Fibroblast of skin of right biceps (primary cell): ENCODE measurements at places on chromosomes 4 and X.

GRCh38 chr4:80610845-80611677, 275.5 kb downstream of the CFAP299 start:
- DNase-seq, result peak; percentile 72

DNA sequence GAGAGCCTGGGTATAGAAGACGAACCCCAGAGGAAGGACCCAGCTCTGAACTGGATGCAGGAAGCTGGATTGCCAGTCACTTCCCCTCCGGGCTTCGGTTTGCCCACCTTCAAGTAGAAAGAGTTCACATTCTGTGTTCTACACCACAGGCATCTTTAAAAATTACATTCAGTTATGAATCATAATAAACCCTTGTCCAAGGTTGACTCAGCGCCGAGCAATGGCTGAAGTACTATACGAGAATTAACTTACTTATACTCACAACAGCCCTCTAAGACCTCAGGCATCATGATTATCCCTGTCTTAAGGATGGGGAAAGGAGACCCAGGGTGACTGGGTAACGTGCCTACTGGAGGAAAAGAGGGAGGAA, 72.5 kb downstream of the EVC2 start:
- DNase-seq, result peak; percentile 87

DNA sequence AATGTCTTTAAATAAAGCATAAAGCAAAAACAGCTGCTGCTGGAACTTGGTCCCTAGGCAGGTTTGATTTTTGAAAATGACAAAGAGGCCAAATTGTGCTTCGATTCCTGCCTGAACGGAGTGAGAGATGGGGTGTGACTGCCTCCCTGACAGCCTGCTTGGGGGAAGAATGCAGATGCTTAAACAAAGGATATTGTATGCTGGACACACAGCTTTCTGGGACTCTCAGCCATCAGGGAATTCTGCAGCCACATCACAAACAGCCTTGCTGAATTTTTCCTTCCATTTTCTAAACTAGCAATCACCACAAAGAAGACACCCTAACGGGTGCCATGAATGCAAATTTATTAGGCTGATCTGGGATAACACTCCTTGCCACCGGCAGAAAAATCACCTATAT, 83.9 kb upstream of the CPEB2 start:
- DNase-seq, result no peak

DNA sequence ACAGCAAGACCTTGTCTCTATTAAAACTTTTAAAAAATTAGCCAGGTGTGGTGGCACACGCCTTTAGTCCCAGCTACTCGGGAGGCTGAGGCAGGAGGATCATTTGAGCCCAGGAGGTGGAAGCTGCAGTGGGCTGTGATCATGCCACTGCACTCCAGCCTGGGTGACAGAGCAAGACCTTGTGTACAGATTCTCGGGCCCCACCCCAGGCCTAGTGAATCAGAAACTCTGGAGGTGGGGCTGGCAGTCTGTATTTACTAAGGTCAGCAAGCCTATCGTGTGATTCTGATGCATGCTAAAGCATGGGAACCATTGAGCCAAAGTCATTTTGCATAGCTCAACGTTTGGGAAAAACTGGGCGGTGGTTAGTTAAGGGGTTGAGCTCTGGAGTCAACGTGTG, 3.5 kb downstream of the S100G start:
- DNase-seq, result peak; percentile 32

DNA sequence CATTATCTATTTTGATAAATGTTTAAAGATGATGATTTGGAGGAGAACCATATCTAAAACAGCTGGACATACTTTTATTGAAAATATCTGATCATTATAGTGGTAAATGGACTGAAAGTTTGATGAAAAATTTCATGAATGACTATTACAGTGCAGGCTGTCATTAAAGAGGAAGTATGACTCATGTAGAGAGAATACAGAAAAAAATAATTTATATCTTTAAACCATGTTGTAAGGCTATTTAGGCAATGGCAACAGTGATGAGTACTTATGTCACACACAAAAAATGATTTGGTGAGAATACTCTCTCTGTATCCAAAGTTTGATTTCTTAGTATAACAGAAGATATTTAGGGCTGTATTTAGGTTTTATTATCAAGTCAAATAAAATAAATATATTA, 3.9 kb upstream of the GLRB start:
- DNase-seq, result peak; percentile 68

DNA sequence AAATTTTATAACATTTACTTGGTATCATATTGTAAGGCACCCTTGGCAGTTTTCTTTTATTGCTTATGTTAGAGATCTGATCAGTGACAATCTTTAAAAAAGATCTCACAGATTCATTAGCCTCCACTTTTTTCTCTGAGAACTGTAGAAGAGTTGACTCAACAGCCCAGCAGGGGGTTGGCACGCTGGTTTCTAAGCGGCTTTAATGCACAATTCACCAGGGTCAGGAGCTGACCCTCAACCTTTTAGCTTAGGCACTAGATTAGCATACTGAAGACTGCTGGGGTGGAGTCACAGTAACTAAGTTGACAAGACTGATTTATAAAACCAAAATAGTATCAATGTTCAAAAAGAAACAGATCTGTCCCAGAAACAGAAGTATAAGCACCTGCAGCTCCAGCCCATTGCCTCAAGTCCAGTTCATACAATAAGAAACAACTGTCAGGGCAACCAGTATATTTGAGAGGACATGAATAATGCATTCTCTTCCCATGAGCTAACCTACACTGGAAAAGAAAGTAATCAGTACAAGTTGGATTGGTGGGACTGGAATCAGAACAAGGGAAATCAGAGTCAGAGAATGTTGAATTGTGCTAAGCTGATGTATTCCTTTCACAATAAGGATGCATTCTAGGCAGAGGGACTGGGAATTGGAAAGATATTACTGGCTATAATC, 77.6 kb downstream of the PDE5A start:
- peak; percentile 7 for DNase-seq

DNA sequence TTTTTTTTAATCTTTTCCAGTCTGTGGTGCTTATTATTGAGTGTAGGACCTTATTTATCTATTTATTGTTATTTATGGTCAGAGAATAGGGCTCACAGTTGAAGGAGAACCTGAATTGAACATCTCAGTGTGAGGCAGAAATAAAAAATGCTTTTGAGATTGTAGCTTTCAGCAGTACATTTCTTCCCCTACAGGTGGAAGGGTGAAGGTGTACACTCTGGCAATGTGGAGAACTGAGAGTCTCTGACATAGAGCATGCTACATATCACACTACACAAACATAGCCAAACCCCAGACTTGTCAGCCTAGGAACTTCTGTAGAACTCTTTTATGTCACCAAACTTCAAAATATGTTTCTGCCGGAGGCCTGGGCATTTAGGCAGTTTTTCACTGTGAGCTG, 140.2 kb downstream of the STIM2 start:
- no peak for DNase-seq

GRCh38 chr4:158816955-158817354, 48.1 kb downstream of the FNIP2 start:
- no peak for DNase-seq

DNA sequence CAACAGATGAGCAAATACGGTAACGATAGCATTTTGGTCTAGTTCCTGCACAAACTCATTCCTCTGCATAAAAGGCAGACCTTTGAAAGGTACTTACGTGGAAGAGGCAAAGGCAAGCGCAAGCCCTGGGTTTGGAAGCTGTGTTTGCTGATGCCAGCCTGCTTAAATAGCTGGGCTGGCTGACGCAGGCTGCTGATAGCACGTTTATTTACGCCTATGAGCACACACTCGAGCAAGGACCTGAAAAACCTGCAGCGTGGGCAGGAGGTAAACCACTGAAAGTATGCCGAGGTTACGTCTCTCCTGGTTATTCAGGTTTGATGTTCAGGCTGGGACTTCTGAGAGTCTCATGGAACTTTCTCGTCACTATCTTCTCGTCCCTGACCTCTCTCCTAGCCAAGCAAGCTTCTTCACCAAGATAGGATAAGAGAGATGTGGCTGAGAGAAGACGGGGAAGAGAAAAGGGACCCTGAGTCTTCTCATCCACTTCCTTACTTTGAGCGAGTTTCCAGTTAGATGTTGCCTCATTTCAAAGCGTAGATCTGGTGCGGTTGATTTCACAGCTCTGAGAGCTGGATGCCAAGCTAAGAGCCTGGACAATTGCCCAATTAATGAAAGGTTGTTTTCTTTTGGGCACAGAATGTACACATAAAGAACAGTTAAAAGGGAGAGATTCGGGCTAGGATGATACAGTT, at the start of gene HOPX:
Gene HOPX, minus strand, starts transcription at position 139 of the 695 bp plus-strand sequence. CDS start 23,480 bp downstream, outside the sequence.
- DNase-seq, result no peak

GRCh38 chr4:90148574-90149148, 21.5 kb downstream of the CCSER1 start:
- no peak for DNase-seq

GRCh38 chrX:10811111-10811510, 190.7 kb upstream of the MID1 start:
- no peak for DNase-seq

- peak; percentile 72 for DNase-seq
These were observed 24.3 kb upstream of the TET2 start for GRCh38 chr4:105122350-105122749.

DNA sequence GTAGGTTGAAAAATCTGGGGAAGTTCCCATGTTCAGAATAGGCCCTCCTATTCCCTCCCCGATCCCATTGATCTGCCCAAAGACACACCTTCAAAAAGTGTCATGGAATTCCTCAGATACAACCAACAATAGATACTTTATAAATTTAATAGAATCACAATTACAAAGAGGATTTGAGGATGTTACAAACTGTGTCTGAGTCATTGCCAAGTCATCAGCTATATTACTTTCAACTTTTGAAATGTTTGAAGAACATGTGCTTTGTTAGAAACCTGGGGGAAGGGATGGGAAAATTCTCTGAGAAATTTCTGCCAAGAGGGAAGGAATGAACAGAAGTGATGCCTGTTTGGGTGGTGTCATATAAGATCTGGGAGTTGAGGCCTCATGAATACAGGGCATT, 46.7 kb downstream of the KCNIP4 start:
- DNase-seq, result peak; percentile 69

DNA sequence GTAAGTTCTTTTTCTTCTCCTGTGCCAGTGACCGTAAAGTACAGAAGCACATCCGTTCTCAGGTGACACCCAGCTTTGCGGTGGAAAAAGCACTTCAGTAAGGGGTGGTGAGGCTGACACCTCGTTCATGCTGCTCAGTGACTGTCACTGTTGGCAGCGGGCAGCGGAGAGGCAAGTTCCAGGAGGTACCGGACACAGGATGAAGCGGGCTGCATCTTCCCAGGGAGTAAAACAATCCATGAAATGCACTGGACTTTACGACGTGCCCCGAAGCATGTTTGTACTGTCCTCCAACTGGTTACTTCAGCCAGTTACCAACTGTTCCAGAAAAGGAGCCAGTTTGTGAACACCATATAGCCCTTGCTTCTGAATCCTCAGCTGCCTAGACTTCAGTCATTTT, 110.7 kb downstream of the ZNF827 start:
- DNase-seq, result no peak

DNA sequence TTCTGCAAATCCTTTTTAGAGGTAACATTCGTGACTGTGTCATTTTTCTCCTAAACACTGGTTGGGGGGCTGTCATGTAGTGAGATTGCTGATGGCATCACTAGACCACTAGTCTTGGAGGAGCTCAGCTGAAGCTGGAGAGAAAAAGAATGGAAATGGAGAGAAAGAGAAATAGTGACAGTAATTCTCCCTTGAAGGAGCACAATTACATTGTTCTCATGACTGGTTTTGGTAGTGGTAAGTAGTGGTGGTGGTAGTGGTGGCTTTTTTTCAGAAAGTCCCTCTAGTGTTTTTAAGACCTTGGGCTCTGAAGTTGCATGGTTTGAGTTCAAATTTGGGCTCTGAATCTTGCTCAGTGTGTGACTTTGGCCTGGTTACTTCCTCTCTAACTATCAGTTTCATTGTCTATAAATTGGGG, 99.8 kb downstream of the LARP7 start:
- DNase-seq, result no peak

DNA sequence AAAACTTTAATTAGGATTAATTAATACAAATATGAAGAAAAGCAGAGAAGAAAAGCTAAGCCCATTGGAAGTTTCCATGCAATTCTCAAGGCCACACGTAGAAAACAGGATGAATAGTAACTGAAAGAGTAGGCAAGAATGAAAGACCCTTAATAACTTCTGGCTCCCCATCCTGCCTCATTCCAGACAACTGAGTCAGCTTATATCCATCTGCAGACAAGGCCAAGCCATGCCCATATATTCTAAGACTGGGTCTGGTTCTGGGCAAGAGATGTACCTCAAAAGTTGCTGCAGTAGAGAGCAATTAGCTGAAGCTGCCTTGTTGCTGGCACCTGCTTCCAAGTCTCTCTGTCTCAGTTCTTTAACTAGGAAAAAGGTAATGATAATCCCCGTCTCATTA, 244.1 kb downstream of the GPC3 start:
- peak; percentile 50 for DNase-seq

- no peak for DNase-seq
These were observed 345.2 kb downstream of the KLHL13 start for GRCh38 chrX:117771384-117771783.

DNA sequence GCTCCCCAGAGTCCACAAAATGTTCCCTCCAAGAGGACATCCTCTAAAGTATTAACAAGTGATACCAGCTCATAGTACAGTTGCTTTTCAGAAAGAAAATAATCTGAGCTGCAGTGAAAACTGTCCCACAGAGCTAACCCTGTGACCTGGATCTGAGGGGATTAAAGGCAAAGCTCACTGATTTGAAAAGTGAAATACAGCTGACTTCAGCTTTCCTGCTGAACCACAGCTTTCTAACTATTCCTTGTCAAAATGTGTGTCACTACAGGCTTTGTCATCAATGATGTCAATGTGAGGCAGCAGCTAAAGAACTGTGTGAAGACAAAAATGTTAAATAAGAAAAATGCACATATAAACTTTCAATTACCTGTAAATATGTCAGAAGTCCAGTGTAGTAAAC, 36.9 kb downstream of the DCHS2 start:
- no peak for DNase-seq

- DNase-seq, result no peak
These were observed 307 bp downstream of the ATG4A start for GRCh38 chrX:108091878-108092291.

DNA sequence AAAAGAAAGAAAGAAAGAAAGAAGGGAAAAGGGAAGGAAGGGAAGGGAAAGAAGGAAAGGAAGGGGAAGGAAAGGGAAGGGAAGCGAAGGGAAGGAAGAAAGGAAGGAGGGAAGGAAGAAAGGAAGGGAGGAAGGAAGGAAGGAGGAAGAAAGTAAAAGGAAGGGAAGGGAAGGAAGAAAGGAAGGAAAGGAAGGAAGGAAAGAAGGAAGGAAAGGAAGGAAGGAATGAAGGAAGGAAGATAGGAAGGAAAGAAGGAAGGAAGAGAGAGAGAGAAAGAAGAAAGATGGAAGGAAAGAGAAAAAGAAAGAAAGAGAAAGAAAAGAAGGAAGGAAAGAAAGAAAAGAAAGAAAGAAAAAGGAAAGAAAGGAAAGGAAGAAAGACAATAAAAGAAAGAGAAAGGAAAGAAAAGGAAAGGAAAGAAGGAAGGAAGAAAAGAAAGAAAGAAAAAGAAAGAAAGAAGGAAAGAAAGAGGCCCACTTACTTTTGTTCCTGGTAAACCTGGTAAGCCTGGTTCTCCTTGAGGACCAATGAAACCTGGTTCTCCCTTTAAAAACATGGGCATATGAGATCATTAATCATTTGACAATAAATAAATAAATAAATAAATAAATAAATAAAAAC, 105.9 kb upstream of the ETNPPL start:
- DNase-seq, result no peak

GRCh38 chr4:89486673-89487072, 179.1 kb upstream of the GPRIN3 start:
- no peak for DNase-seq
